ENCODE measurements at places on chromosomes 13 and 19.

- DNase-seq, result no peak
Measured at GRCh38 chr13:113588394-113589111, 4.0 kb downstream of the TFDP1 start.

DNA sequence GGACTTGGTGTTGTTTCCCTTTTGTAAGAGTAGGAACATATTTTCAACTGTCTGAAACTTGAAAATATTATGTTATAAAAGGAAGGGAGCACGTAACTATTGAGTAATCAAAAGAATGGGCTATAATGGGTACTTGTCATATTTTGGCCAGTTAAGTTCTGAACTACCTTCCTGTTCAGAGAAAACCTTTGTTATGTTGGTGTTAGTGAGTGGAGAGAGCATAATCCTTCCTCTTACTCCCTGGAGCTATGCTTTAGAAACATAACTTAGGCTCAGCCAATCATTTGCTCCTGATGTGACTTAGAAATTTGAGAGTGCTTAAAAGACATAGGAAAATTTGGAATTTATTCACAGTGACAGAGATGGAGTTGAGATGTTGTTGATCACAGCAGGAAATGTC, 482.5 kb upstream of the SPRY2 start:
- no peak for DNase-seq

- DNase-seq, result no peak
Measured at GRCh38 chr13:93244141-93244917, 17.7 kb downstream of the GPC6 start.

- DNase-seq, result no peak
Measured at GRCh38 chr13:24225930-24226329, 65.4 kb downstream of the SPATA13 start.

DNA sequence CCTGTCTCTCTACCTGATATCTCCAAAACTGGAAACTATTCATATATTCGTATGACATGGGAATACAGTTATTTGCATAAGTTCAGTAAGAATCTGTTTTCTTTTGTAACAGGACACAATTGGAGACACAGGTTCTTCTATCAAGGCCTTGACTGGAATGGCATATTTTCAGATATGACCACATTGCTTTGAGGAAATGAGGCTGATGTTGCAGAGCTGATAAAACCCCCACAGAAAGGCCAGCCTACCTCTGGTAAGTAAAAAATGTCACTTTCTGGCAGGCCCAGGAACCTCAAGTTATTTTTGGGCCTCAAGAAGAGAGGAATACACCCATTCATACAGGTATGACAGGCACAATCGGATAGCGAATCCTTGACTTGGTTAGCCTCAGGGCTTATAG, 29.5 kb upstream of the KBTBD6 start:
- no peak for DNase-seq

DNA sequence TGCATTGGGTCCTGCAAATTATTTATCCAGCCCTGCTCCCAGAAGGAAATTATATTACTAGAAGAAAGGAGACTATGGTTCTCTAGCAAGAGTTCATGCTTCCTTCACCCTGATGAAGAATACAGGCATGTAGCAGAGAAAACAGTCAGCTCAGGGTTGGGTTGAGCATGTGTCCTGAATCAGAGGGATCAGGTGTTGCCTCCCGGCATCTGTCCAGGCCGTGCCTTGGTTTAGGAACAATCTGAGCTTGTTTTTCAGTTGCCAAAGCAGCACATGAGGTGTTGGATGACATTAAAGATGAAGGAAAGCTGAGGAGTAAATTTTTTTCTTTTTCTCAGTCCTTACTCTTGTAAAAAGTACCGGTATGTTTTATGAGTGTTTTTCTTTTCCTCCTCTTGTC, 62.0 kb downstream of the KL start:
- DNase-seq, result no peak

DNA sequence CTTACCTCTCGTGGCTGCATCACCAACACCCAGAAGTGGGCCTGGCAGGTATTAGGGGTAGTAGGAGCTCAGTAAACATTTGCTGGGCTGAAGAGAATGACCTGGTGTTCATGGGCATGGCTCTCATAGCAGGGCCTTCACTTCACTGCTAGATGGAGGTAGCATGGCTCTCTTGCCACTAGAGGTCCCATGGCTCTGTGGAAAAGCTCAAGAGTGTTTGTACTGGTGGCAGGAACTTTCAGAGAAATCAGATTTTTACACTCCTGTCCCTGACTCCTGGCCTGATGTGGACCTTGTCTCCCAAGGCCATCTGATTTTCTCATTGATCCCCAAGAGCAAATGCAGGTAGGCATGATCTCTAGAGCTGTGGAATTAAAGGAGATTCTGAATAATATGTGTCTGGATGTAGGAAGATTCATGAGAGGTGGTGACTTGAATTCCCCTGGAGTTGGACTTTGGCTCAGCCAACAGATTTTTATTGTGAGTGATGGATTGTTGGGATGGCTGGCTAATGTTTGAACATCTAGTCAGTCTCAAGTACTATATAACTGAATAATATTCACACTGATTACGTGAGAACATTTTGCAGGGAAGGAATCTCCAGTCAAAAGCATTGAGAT, 5.7 kb downstream of the ZNF574 start:
- no peak for DNase-seq

DNA sequence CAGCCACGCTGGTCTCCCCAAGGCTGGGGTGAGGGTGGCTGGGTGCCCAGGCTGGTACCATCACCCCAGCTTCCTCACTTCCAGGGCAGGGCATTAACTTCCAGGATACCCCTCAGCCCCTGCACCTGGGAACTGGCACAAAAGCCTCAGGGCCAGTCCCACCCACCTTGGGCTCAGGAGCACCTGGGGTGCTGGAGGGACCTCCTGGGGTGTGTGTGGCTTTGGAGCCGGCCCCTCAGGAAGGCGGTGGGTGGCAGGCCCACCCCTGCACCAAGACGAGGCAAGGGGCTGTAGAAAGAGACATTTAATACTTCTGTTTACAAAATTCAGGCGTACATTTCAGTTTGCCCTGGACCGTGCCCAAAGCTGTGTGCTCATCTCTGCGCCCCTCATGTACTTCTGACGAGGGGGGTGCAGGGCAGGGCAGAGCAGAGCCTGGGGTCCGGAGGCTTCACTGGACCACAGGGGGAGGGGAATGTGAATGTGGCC, 16.8 kb downstream of the MPND start:
- no peak for DNase-seq

- DNase-seq, result no peak
Measured at GRCh38 chr13:46087481-46087880, 17.4 kb downstream of the CPB2 start.

DNA sequence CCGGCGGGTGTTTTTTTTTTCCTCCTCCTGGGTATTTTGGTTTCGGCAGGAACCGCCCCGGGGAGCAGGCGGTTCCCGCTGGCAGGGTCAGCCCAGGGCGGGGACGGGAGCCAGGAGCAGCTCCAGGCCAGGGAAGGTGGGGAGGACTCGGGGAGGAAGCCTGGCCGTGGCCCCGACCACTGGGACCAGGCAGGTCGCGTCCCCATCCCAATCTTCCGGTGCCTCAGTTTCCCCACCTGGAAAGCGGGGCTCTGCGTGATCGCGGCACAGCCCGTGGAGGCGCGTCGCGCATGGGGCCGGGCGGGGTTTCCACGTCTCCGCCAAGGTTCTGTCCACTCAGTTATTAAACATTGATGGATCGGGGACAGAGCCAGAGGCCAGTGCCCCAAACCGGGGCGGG, 34.8 kb downstream of the IL12RB1 start:
- no peak for DNase-seq

- no peak for DNase-seq
Measured at GRCh38 chr13:111339366-111340143, 19.1 kb downstream of the TEX29 start.

DNA sequence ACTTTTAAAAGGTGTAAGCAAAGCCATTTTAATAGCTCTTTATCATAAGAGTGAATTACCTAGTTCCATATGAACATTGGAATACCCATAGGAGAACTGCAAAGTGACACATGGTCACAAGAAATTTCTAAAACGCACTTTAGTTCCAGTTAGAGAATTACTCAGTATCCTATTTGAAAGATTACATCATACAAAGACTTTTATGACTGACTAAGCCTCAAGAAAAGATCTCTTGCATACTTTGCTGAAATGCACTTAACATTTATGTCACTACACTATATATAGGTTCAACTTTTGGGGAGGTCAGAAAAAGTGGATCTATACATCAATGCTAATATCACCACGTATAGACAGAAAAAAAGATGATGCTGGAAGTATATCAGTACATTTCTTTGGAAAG, 7.1 kb downstream of the PCDH9 start:
- DNase-seq, result no peak

- no peak for DNase-seq
Measured at GRCh38 chr13:110367620-110368019, 60.5 kb downstream of the COL4A2 start.

DNA sequence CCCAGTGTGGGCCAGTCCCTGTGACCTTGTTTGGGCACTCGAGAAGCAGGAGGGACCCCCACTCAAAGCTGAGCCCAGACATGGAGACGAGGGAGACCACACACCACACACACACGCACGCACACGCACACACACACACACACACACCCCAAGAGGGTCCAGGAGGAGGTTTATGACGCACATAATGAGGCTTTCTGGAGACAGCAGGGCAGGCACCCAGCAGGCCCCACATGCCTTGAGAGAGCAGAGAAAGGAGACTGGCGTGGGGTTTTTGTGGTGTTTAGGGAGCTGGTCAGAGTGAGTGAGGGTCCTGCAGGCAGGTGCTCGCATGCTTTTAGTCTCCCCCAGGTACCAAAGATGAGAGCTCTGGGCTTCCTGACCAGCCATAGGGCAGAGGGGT, 42.4 kb downstream of the GPR12 start:
- DNase-seq, result no peak

DNA sequence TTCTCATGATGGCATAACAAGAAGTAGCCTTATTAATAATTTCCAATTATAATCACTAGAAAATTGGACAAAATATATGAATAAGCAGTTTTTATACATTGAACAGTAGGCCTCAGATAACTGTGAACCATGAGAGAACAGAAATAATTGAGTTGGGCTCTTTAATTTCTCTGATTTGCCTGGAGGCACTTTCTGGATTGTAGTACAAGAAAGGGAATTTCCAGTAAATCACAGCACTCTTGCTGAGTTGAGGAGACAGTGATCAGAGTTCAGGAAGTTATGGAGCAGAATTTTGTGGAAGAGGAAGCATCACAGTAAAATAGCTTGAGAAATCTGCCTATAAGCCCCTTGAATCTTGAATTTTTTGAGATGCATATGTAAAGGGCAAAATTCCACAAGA, 216.2 kb downstream of the MAB21L1 start:
- no peak for DNase-seq

GRCh38 chr13:20125129-20125782, 35.6 kb downstream of the GJA3 start:
- no peak for DNase-seq

- peak; percentile 82 for DNase-seq
Measured at GRCh38 chr19:2015608-2015950, at the start of gene BTBD2. TSS of gene BTBD2 (minus strand) at chr19:2015714. CDS start at chr19:2015703, 11 bp downstream.

GRCh38 chr13:37995092-37995491, 125.5 kb upstream of the TRPC4 start:
- no peak for DNase-seq

DNA sequence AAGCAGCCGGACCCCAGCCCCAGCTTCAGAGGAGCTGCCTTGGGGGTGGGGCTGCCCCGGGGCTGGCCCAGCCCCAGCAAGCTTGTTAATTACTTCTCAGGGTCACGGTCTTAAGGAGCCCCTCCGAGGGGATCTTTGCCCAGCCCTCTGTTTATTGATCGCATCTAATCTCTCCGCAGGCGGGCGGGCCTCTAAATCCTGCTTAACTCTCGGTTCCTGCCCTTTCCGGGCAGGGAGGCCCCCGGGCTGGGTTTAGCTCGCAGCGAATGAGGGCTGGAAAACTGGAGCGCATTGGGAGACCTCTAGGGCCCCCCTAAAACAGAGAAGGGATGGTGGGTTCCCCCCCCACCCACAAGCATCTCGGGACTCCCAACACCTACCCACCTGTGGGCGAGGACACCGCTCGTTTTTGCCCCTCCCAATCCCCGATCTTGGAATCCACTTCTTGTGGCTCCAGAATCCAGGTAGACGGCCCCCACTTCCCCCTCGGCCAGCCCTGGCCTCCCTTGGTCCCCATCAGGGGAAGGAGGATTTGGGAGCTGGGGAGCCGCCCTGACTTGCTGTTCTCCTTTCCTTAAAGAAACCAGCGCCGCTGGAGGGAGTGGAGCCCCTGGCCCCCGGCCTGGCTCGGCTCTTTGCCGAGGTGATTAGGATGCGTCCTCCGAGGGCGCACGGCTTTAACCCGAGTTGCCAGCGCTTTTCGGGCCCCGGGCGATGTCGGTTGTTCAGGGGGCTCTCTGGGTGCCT, 59.5 kb upstream of the ADGRL1 start:
- peak; percentile 57 for DNase-seq

DNA sequence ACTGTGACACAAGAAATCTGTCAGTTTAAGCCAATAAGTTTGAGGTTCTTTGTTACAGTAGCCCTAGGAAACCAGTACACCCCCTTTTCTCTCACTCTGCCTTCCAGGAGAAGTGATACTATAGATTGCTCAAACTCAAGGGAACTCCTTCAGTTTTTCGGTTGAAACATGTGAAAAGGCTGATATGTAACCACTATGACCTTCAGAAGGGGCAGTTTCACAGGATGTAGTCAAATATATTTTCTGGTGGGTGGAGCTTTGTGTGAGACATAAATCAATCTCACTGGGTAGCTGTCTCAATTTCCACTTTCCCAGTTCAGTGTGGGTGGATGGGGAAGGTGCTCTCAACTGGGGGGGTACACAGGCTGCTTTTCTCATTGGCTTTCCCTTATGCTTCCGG, 41.7 kb downstream of the HTR2A start:
- no peak for DNase-seq

DNA sequence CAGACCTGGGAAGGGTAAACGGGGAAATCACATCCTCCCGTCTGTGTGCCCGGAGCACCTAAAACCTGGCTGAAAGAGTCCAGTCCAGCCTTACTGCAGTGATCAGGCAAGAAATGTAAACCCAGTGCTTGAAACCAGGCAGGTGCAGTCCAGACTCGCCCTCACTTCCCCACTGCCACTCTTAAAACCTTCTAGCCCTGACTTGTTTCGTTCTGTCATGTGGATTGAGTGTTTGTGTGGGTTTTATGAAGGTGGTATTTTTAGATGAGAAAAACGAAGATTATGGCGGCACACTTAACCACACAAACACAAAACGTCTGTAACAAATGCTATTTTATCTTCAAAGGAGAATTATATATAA, 839 bp upstream of the CKAP2 start:
- no peak for DNase-seq

DNA sequence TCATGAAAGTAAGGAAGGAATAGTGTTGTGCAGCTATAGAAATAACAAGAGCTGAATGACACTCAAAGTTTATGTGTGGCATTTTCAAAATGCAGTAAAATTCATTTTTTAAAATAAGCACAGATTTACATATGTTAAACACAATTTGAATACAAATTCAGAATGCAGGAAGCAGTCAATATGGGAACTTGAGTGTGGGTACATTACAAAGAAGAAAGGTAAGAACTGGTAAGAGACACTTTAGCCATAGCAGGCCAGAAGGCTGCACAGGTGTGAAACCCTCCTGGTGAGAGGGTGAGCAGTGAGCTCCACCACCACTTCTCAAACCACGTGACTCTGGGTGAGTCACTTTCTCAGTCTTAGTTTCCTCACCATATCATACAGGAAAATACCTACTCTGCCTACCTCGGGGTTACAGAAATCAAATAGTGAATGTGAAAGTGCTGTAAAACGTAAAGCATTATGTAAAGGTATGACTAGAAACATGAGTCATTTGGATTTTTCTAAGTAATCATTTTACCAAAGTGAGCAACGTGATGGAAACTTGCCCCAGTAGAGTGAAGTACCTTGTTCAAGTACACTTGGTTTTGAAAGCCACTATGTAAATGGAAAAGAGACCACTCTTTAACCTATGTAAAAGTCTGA, 40.5 kb downstream of the USP12 start:
- DNase-seq, result no peak
